ENCODE measurements at places on chromosomes 2 and 18.

- DNase-seq, result no peak
Observed at GRCh38 chr2:46534589-46534988, 55.2 kb downstream of the TMEM247 start.

- no peak for DNase-seq
Observed at GRCh38 chr2:72993147-72993932, 76.0 kb downstream of the EMX1 start.

- DNase-seq, result no peak
Observed at GRCh38 chr18:40355726-40356125, 1599.3 kb upstream of the PIK3C3 start.

DNA sequence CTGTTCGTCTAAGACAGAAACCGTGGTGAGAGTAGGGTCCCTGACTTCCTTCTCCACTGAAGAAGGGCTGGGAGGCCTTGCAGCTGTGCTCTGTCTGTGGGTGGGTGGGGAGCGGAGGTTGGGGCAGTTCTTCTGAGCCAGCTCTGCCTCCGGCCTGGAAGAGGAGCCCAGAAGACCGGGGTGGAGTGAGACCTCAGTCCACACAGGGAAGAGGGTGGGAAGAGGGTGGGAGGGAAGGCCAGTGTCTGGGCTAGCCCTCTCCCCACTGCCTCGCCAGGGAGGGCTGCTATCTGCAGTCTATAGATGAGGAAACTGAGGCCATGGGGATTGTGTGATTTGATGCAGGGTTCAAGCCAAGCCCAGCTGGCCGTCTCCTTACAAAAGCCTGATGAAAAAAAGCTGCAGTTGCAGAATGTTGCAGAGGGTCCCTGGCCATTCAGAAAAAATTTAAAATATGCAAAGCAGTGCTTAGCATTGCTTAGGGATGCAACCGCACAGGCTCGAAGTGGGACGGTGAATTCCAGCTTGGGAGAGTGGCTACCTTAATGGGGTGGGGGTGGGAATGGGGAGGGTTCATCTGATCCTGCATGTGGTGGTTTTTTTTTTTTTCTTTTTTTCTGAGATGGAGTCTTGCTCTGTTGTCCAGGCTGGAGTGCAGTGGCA, 181.6 kb upstream of the HS6ST1 start:
- DNase-seq, result no peak

- DNase-seq, result no peak
Observed at GRCh38 chr2:71861186-71862160, 286.2 kb downstream of the CYP26B1 start.

GRCh38 chr18:62644773-62645172, 70.6 kb upstream of the PHLPP1 start:
- DNase-seq, result no peak

DNA sequence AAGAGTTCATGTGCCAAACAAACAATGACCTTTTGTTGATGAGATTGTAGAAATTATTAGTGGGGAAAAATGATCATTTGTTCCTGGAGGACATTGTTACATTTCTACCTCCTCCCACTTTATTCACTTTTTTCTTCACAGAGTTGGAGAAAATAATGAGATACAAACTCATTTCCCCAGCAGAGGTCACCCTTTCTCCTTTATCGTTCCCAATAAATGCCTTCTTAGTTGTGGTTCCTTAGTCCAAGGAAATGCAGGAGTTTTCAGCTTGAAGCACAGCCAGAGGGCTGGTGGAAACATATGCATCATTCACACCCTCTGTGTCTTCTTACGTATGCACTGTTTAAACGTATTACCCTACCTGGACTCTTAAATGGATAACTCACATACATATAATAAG, 108.8 kb downstream of the SLC4A3 start:
- DNase-seq, result peak; percentile 44

DNA sequence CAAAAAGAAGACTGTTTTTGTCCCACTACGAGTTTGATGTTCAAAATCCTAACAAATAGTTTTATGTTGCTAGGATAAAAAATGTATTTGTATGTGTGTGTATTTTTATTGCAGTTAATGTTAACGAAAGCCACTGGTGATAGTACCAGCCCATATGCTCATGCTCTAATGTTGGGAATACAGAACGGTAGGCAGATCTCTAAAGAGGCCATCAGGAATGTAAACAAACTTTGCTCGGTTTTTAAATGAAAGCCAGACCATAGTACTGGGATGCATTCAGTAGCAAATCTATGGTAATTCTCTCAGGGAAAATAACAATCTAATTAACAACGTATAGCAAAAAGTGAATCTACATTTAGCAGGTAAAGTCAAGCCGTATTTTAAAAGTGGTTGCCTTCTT, 208.1 kb downstream of the NEDD4L start:
- DNase-seq, result no peak
